Stimulated activated CD4-positive, alpha-beta T cell treated with anti-CD3 and anti-CD28 coated beads, TNF-alpha, amount 100 ng/mL, for 1 hour (primary cell): ENCODE measurements at places on chromosomes 5 and 9.

- no peak for DNase-seq
Observed at GRCh38 chr5:67305913-67306710, 109.5 kb upstream of the CD180 start.

GRCh38 chr9:116987721-116988485 lies 300.8 kb downstream of the TRIM32 start:
- DNase-seq = no peak

GRCh38 chr9:14936491-14936890 lies 26.3 kb upstream of the FREM1 start:
- DNase-seq = no peak

GRCh38 chr5:125139590-125139989 lies 393.2 kb upstream of the ZNF608 start:
- no peak for DNase-seq

GRCh38 chr5:68214482-68215207 lies 911 bp upstream of the PIK3R1 start:
- DNase-seq = no peak
